ENCODE measurements at places on chromosomes 7 and 10. TPM values are rescaled to one million over a fixed set of nuclear protein-coding genes. Genes with fewer than 3 reads are reported as not detected.

DNA sequence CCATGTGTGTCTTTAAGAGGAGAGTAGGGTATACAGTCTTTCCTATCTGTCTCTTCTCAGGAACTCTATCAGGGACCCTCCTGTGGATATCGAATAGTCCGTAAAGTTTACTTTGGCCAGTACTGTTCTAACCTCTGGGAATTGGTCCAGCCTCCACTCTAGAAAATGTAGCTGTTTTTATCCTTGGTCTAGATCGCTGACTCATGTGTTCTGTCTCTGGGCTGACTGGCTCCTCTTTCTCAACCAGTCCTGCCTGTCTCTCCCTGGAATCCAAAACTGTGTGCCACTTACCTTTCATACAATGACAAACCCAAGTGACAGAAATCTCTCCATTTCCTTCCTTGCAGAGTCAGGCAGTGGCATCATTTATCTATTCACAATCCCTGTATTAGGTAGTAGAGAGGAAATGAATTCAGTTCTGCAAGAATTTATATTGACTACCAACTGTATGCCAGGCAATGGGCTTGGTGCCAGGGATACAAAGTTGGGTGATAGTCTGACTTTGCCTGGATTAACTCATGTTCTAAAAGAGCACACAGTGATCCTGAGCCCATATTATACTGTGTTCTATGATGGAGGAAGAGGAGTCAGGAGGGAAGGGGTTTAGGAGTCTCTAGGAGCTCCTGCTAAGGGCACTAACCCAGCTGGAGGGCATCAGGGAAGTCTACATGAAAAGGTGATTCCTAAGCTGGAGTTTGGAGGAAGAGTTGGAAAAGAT lies 232.7 kb downstream of the LRMDA start:
- no peak for DNase-seq

DNA sequence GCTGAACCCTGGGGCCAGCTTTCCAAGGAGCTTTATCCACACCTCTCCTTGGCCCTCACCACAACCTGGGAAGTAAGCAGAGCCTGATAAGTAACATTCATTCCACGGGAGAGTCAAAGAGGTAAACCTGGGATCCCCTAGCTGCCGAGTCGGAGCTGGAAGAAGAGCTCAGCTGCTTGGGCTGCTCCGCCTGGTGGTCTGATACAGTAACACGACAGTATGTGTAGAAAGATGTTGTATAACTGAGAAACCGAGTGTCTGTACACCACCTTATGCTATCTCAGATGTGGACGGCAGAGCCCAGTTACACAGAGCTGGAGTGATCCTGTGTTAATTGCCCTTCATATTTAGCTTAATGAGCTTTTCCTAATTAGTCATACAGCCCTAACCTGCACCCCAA lies 151.3 kb upstream of the KMT2E start:
- no peak for DNase-seq

- DNase-seq = no peak
Measured at GRCh38 chr10:6195846-6196245, 6.9 kb upstream of the PFKFB3 start.

DNA sequence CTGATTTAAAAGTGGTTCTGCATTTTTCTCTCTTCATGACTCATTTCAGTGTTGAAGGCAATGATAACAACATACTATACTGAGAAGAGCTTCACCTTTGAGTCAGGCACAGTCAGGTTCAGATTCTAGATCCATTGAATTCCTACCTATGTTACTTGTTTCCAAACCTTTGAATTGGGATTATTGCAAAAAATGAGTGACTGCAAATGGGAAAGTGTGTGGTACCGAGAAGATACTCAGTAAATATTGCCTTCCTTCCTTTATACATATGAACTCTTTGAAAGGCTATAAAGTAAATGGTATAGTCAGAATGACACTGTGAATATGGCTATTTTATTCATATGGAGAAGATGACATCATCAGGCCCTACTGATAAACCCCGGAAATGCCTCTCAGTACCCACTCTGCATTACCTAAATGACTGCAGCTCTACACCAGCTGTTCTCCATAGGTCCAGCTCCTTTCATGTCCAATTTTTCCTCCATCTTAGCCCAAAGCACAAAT lies 66.7 kb upstream of the FGL2 start:
- DNase-seq = no peak

DNA sequence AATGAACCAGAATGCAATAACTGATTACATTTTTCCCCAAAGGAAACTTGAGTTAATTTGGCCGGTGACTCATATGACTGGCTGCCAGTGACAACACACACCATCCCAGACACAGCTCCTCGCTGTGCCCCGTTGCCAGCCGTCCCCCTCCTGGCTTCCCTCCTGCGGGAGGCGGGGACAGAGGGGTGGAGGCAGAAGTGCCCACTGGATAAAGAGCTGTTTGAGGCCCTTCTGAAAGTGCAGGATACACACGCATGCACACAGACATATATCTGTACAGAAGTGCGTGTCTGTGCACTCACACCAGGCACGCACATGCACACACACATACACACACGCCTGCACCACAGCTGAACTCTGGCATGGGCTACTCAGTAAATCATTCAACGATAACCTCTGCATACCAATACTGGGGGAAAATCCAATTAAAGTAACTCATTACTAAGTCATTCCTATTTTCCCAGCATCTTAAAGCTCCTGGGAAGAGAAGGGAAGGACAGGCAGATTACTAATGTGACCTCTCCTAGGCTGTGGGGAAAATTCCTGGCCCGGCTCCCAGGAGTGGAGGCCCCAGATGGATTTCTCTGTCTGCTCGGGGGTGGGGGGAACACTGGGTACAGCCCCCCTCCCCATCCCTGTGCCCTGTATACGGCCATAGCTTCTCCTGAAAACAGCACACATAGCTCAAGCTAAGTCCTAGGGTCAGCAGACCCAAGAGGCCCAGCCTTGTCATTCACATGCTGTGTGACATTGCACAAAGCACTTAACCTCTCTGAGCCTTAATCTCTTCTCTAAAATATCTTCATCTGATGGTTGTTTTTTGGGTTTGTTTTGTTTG lies 52.3 kb upstream of the MYL10 start:
- DNase-seq = no peak

FAM204A gene
- 51.7 TPM for total RNA-seq

CDC14C gene
- not detected for total RNA-seq
